GM23338 (cell line): ENCODE measurements at places on chromosomes 4 and X.

DNA sequence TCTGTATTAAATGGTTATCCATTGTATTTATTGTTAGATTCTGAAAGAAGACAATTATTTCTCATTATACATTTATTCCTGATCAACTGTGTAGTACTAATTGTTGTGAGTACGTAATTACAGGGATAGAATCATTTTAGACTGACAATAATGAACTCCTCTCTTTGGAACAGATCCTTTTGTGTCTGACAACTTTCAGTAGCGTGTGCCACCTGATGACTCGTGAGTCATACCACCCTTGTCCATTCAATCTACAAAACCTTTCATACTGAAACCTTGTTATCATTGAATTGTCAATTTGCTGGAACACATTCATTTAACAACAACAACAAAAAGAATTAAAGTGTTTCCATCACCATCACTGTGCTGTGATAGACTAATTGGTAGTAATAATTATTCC is 602.7 kb upstream of the PCDH7 start:
- DNase-seq = no peak

GRCh38 chrX:151981129-151981528 is 6.7 kb upstream of the GABRE start:
- no peak for DNase-seq

- peak; percentile 54 for DNase-seq
Observed at GRCh38 chr4:162497564-162498167, 333.9 kb upstream of the FSTL5 start.

DNA sequence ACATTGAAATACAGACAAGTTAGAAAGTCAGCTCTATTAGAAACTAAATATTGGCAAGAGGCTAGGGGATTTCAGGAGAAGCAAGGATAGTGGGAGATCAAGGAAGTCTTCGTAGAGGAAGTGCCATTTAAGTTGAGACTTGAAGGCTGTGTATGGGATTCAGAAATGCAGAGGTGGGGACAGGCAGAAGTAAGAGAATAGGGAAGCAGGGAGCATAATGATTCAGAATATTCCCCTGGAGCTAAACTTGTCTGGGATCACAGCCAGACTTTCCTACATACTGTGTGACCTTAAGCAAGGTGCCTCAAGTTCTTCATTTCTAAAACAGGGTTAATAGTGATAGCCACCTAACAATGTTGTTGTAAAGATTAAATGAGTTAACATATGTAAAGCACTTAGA is 108.8 kb downstream of the DDIT4L start:
- DNase-seq = no peak

DNA sequence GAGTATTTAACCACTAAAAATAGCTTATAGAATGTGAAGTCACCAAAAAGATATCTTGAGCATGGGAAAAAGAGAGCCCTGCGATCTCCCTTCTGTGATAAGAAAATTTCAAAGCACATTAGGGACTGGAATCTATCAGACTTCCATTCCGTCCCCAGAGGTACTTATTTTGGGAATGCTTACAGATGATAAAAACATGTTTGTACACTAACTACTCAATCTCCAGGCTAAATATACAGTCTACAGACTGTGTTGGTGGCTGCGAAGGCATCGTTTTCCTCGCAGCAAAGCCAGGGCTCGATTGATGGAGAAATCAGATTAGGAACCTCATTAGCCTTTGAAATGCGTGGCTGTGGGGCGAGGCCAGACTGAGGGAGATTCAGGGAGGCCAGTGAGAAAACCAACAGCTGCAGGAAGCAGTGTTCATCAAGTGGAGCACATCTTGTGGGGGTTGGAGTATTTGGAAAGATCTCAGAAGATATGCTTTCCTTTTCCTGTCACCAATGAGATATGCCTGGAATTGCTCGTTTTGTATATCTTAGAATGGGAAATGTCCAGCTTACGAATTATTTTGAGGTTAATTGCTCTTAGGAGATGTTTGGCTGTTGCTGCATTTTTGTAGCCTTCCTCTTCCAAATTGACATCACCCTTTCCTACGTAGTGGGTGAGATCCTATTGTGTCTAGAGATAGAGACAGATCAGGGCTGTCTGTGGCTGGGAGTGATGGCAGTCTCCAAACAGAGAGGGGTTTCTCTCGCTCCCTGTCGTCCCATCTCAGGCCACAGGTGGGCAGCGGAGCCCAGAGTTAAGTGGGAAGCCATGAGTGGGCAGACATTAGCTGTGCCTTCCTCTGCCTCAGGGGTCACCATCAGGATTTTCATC is 224.9 kb upstream of the FAT1 start:
- DNase-seq = peak; percentile 70

DNA sequence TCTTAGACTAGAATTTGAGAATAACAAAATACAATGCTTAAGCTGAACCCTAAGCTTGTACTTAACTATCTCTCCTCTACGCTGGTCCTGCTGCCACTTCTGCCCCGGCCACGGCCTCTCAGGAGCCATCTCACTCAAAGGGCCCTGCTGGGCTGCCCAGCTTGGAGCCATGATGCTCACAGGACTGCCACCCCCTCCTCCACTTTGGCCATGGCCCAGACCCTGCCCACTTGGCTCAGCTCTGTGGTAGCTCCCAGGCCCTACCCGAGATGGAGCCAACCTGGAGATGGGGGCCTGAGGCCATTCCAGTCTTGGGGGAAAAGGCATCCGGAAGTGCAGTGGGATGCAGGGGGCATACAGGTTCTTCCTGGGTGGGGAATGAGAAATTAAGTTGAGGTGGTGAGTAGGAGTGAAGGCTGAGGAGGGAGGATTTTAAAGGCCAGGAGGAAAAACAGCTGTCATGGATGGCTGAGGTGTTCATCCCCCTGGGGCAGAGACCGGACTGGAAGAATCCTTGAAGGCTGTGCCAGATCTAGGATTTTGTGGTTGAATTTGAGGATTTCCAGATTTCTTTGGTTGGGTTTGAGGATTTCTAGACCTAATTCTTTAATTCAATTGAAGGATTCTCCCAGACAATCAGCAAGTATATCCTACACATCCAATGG is 824 bp downstream of the SASH3 start:
- no peak for DNase-seq
